Thoracic aorta endothelial cell (primary cell): ENCODE measurements at places on chromosomes 5 and 9. TPM values are rescaled to one million over a fixed set of nuclear protein-coding genes. Genes with fewer than 3 reads are reported as not detected.

Gene TXNDC8
- total RNA-seq, result not detected in 2 replicates

Gene WDR31
- total RNA-seq, result 0.50 and 0.53 TPM in 2 replicates

Gene QRFP
- total RNA-seq, result not detected in 2 replicates

Gene PLGRKT
- 17.2 and 18.6 TPM in 2 replicates for total RNA-seq

Gene PAIP2
- total RNA-seq, result 103 TPM in 2 replicates

Gene CD72
- total RNA-seq, result not detected in 2 replicates

Gene SLC6A19
- not detected in 2 replicates for total RNA-seq

Gene PCDHGA4
- total RNA-seq, result 2.2 and 5.2 TPM in 2 replicates

Gene C5orf52
- not detected in 2 replicates for total RNA-seq

Gene GFI1B
- not detected in 2 replicates for total RNA-seq

Gene ITK
- total RNA-seq, result not detected in 2 replicates

Gene PCSK5
- total RNA-seq, result 8.4 and 18.5 TPM in 2 replicates

Gene CTNND2
- total RNA-seq, result not detected in 2 replicates

Gene GRM6
- not detected in 2 replicates for total RNA-seq

Gene SPINK13
- total RNA-seq, result not detected in 2 replicates

Gene TMEM252
- total RNA-seq, result not detected in 2 replicates

Gene GMCL2
- total RNA-seq, result not detected in 2 replicates

Gene FOXI1
- total RNA-seq, result not detected in 2 replicates
